ENCODE measurements at places on chromosomes 1 and 21. TPM values are rescaled to one million over a fixed set of nuclear protein-coding genes. Genes with fewer than 3 reads are reported as not detected.

The BMP8A gene
- not detected for total RNA-seq

The TNN gene
- 0.30 TPM for total RNA-seq

The RGS13 gene
- 0.71 TPM for total RNA-seq

The DNAJC28 gene
- total RNA-seq, result 1.2 TPM

Measured in aorta (tissue), 5 donors.